ENCODE measurements at places on chromosomes 7 and 10. TPM values are rescaled to one million over a fixed set of nuclear protein-coding genes. Genes with fewer than 3 reads are reported as not detected.

The PDE6C gene
- total RNA-seq, result not detected

The CLDN3 gene
- total RNA-seq, result not detected

The DCLRE1C gene
- 6.6 TPM for total RNA-seq

The EPHB4 gene
- total RNA-seq, result 42.2 TPM

The MMD2 gene
- not detected for total RNA-seq

The ZNF425 gene
- total RNA-seq, result 1.0 TPM

The PRLHR gene
- total RNA-seq, result not detected

The CTAGE6 gene
- not detected for total RNA-seq

The ITIH5 gene
- total RNA-seq, result 0.67 TPM

The TMEM213 gene
- not detected for total RNA-seq

The SPAM1 gene
- not detected for total RNA-seq

The CAMK2B gene
- not detected for total RNA-seq

The BHLHA15 gene
- total RNA-seq, result 0.59 TPM

The INHBA gene
- total RNA-seq, result 4.9 TPM

The SPDYE3 gene
- total RNA-seq, result not detected

The KLLN gene
- total RNA-seq, result 0.30 TPM

The CDNF gene
- 0.34 TPM for total RNA-seq

The ASAH2B gene
- total RNA-seq, result 3.6 TPM

The ELAPOR2 gene
- total RNA-seq, result 4.4 TPM

The OR6B1 gene
- total RNA-seq, result not detected

The ITGA8 gene
- not detected for total RNA-seq

The SCIN gene
- total RNA-seq, result not detected
